T-helper 2 cell treated with Interferon-gamma antibody and Interleukin-4, amounts not matched to agents 5 μg/mL and 100 μg/mL, for 36 hours (primary cell): ENCODE measurements at places on chromosomes 7 and 10.
A peak's percentile ranks its signal among the peaks of the same experiment; 100 is the strongest.

DNA sequence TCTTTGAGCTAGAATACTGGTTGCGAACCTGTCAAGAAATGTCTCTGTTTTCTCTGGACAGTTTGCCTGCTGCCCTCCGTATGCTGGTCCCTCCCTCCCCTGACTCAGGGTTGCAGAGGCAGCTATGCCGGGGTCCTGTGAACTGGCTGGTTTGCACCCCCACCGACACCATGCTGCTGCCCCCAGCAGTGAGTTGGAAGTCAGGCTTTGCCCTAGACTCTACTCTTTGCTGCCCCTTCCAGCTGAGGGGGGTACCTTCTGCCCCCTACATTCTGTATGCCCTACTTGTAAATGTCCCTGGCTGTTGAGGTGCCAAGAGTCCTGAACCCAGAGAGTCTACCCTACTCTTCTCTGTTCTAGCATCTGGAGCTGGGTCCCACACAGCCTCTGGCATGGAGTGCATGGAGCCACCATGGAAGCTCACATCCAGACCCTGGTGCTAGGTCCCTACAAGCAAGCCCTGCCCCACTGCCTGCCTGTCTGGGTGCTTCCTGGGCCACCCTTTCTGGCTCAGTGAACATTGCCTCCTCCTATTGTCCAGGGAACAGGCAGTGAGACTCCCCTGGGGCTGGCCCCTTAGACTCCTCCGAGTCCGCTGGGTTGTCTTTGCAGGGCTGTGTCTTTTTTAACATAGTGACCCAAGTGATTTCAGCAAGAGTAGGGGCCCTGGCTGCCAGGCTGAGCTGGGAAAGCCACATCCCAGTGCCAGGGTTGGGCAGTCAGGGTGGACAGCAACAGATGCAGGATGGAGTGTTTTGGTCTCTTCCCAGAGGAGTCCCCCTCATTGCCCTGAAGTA, 138.9 kb downstream of the ADCY1 start:
- no peak for DNase-seq
- no peak overlapping the region for H3K27ac ChIP-seq
- no peaks in the 10 kb centered on the region for H3K36me3 ChIP-seq
- no peaks in the 10 kb centered on the region for H3K27me3 ChIP-seq

DNA sequence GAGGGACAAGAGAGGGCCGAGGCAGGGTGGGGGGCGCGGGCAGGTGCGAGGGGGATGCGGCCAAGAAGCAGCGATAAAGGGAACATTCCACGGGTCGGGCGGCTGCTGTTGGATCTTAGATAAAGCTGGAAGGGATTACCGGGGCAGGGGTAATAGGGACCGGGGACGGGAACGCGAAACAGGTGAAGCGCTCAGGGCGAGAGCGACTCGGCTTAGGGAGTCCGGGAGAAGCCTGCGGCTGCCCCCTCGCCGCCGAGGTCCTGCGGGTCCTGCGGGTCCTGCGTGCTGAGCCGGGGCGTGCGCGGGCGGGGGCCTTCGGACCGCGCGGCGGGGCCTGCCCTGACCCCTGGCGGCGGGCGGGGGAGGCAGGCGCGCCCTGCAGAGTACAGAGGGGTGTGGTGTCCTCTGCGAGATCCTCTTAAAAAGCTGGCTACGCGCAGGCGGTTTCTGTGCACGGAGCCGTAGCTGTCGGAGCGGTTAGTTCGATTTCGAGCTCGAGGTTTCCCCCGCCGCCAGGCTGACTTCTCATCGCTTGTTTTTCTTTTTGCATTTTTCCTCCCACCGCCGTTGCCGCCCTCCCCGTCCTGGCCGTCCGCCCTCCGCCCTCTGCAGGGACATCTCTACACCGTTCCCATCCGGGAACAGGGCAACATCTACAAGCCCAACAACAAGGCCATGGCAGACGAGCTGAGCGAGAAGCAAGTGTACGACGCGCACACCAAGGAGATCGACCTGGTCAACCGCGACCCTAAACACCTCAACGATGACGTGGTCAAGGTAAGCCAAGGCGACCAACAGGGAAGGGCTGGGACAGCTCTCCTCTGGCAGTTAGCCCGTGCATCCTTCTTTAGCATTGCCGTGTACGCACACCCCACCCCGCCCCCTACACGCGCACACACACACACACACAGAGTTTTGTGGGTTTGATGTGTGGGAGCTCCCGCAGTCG, 1.4 kb downstream of the CAV1 start:
- H3K27me3 ChIP-seq, result peaks cover 79% of the 10 kb centered on the region
- peaks cover 10% of the 10 kb centered on the region for H3K4me1 ChIP-seq
- no peaks in the 10 kb centered on the region for H3K36me3 ChIP-seq
- H3K27ac ChIP-seq, result no peak overlapping the region
- H3K4me3 ChIP-seq, result peak overlapping the region; percentile 87

DNA sequence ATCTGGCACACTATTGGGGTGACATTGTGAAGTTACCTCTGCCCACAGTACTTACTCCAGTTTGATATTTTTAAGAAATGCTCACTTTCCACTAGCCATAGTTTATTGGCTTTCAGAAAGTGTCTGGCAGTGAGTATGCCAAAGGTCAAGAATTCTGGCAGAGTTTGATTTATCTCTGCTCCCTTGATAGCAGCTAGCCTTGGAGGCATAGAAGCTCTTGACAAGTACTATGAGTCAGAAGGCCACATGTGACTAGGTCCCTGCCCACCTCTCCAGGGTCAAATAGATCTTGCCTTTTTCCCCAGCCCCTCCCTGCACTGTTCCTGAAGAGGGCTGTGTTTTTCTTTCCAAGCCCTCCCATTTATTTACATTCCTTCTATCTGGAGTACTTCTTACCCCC, 202.2 kb downstream of the AUTS2 start:
- H3K27me3 ChIP-seq, result peaks cover 2% of the 10 kb centered on the region
- no peak overlapping the region for H3K27ac ChIP-seq
- no peak overlapping the region for H3K4me3 ChIP-seq
- H3K36me3 ChIP-seq, result no peaks in the 10 kb centered on the region
- no peaks in the 10 kb centered on the region for H3K4me1 ChIP-seq
- DNase-seq, result no peak

DNA sequence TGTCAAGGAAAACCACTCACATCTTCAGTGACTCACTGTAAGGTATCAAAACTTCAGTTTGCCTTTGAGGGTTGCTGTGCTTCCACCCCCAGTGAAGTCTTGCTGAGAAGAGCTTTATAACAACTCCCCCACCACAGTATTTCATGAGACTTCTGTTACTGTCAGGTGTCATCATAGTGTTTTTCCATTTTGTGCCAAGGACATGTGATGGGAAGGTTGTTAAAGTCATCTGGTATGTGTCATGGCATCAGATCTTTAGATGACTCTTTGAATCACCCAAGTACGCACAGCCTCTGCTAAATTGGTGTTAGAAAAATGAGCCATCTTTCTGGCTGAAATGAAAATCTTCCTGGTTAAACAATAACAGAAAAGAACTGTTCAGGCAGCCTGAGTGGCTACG, 115.0 kb upstream of the CCDC6 start:
- H3K4me3 ChIP-seq, result no peak overlapping the region
- DNase-seq, result no peak
- no peaks in the 10 kb centered on the region for H3K27me3 ChIP-seq
- H3K36me3 ChIP-seq, result no peaks in the 10 kb centered on the region
- no peaks in the 10 kb centered on the region for H3K4me1 ChIP-seq
- no peak overlapping the region for H3K27ac ChIP-seq

GRCh38 chr7:75054744-75055143, 18.9 kb downstream of the RCC1L start:
- DNase-seq, result no peak
- H3K36me3 ChIP-seq, result peaks cover 60% of the 10 kb centered on the region
- H3K27ac ChIP-seq, result no peak overlapping the region
- H3K27me3 ChIP-seq, result no peaks in the 10 kb centered on the region

- H3K4me3 ChIP-seq, result no peak overlapping the region
- DNase-seq, result no peak
- H3K27me3 ChIP-seq, result no peaks in the 10 kb centered on the region
- H3K4me1 ChIP-seq, result no peaks in the 10 kb centered on the region
- no peak overlapping the region for H3K27ac ChIP-seq
- H3K36me3 ChIP-seq, result no peaks in the 10 kb centered on the region
These were observed 453.5 kb upstream of the SEMA3A start for GRCh38 chr7:84647797-84648757.

- H3K4me3 ChIP-seq, result no peak overlapping the region
- no peaks in the 10 kb centered on the region for H3K36me3 ChIP-seq
- peaks cover 2% of the 10 kb centered on the region for H3K4me1 ChIP-seq
These were observed 71.7 kb downstream of the CREB5 start for GRCh38 chr7:28483908-28484605.

GRCh38 chr10:6875269-6875865, 295.3 kb upstream of the PRKCQ start:
- no peak overlapping the region for H3K4me3 ChIP-seq
- no peak for DNase-seq
- no peaks in the 10 kb centered on the region for H3K4me1 ChIP-seq
- no peaks in the 10 kb centered on the region for H3K36me3 ChIP-seq

DNA sequence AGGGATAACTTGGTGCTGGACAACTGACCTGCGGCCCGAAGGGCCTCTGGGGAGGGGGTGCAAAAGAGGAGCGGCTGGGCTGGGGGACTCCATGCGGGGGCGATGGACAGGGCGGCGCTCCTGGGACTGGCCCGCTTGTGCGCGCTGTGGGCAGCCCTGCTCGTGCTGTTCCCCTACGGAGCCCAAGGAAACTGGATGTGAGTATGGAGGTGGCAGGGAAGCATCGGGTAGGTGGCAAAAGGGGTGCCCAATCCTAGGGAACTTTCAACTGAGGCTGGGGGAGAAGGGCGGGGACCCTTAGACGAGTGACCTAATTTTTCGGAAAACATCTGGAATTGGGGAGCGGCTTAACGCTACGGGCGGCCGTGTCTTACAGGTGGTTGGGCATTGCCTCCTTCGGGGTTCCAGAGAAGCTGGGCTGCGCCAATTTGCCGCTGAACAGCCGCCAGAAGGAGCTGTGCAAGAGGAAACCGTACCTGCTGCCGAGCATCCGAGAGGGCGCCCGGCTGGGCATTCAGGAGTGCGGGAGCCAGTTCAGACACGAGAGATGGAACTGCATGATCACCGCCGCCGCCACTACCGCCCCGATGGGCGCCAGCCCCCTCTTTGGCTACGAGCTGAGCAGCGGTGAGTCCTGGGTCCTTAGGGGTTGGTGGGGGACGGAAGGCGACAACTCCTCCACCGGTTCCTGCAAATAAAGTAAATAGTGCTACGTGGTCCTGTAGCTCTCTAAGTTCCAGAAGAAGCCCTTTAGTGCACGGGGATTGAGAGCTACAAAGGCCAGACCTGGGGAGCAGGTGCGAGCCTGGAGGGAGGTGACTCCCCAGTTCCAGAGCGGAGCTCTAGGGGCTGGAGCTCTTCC, 622 bp downstream of the WNT16 start:
- DNase-seq, result peak; percentile 17
- H3K27ac ChIP-seq, result no peak overlapping the region
- peaks cover 63% of the 10 kb centered on the region for H3K27me3 ChIP-seq
- no peaks in the 10 kb centered on the region for H3K36me3 ChIP-seq

DNA sequence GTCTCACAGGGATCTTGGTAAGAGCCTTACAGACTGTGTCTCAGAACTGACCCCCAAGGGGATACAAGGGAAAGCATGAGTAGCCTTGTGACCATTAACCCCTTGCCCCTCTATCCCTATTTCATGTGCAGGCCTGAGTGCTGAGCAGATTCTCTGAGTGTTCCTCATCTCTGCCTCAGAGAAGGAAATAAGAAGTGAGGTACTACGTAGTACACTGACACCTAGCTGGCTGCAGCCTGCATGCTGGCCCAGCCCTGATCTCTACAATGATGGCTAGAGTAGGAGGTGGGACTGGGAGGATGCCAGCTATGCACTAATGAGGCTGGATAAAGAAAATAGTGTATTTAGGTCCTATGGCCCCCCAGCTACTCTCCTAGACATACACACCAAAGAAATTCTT, 174.9 kb upstream of the HPS1 start:
- peaks cover 2% of the 10 kb centered on the region for H3K27me3 ChIP-seq
- H3K4me1 ChIP-seq, result peaks cover 2% of the 10 kb centered on the region
- H3K27ac ChIP-seq, result no peak overlapping the region
- DNase-seq, result no peak

GRCh38 chr7:132191418-132191817, 384.9 kb downstream of the PLXNA4 start:
- no peak overlapping the region for H3K4me3 ChIP-seq
- no peak for DNase-seq
- H3K4me1 ChIP-seq, result no peaks in the 10 kb centered on the region

DNA sequence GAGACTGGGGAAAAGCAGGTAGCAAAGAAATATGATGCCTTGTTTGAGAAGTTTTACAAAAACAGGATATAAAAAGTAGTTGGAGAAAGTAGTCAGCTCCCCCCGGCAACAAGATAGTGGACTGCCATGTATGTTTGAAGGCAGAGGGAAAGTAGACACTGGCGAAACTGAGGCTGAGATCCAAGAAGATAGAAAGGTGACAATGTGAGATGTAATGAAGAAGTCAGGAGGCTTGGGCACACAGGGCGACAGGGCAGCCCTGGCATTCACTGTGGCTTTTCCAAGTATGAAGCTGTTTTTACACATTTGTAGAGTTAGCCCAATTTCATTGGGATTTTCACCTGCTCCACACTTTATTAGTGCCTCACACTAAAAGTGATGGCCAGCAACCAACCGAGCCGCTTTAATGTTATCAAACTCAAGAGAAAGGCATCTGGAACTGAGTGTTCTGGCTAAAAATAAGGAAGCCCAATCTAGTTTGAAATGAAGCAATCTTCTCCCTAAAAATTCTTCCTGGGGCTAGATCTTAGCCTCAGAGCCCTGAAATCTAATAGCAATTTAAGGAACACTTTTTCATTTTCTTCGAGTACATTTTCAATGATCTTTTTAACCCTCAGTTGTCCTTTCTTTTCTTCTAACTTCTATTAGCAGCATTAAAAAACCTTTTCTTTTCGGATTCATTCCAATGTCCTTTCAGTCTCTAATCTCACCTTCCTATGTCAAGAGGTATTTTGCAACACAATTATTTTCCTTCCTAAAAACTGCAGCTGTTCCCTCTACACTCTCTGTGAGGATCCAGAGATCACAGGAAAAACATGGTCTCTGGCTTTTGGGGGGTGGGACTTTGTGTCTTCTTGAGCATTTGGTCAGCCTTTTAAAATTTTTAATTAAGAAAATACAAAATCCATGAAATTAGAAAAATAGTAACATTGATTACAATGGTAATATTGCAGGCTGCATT, 108.0 kb downstream of the RNLS start:
- H3K4me1 ChIP-seq, result no peaks in the 10 kb centered on the region
- no peak overlapping the region for H3K27ac ChIP-seq
- H3K36me3 ChIP-seq, result no peaks in the 10 kb centered on the region

GRCh38 chr7:148408307-148408706, 182.3 kb upstream of the C7orf33 start:
- H3K4me1 ChIP-seq, result no peaks in the 10 kb centered on the region
- no peak overlapping the region for H3K4me3 ChIP-seq
- H3K36me3 ChIP-seq, result no peaks in the 10 kb centered on the region
- no peak for DNase-seq
